ENCODE measurements at places on chromosomes 2 and 18.

DNA sequence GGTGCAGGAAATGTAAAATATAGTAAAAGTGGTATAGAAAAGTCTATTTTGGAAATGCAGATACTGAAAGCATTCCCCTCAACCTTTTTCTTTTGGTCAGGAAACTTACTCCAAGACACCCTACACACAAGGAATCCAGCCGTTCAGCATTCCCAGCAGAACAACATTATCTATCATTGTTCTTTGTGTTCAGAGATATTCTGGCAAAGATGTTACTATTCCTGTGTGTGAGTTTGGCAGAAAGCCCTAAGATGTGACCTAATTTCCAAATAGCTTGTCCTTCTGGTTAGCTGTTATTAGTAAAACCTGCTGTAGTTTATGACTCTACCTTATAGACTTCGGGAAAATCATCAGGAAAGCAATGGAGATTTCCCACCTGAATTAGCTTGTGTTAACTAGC, 78.1 kb upstream of the PELI1 start:
- DNase-seq: no peak

DNA sequence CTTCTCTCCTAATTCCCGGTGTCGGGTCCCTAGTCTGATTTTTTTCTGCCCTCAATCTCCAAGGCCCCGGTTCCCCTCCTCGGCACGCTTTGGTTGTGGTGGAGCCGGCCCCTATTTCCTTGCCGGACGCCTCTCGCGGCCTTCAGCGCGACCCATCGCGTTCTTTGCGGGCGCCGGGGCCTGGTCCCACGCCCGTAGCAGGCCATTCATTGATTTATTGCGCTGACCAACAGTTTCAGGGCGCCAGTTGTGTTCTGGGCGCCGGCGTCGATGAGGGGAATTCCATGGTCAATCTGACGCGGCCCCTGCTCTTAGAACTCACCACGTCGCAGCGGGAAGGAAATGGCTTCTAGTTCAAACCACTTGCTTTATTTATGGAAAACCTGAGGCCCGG, 396 bp downstream of the CNOT9 start:
- DNase-seq: peak; percentile 31

GRCh38 chr2:232419245-232420072, 12.8 kb downstream of the ALPG start:
- no peak for DNase-seq

GRCh38 chr2:55986001-55986400, 62.4 kb upstream of the EFEMP1 start:
- DNase-seq: no peak

- DNase-seq: no peak
Measured at GRCh38 chr2:212777020-212777491, 238.5 kb upstream of the ERBB4 start.

- no peak for DNase-seq
Measured at GRCh38 chr2:186485576-186485870, 537 bp upstream of the ZC3H15 start.

DNA sequence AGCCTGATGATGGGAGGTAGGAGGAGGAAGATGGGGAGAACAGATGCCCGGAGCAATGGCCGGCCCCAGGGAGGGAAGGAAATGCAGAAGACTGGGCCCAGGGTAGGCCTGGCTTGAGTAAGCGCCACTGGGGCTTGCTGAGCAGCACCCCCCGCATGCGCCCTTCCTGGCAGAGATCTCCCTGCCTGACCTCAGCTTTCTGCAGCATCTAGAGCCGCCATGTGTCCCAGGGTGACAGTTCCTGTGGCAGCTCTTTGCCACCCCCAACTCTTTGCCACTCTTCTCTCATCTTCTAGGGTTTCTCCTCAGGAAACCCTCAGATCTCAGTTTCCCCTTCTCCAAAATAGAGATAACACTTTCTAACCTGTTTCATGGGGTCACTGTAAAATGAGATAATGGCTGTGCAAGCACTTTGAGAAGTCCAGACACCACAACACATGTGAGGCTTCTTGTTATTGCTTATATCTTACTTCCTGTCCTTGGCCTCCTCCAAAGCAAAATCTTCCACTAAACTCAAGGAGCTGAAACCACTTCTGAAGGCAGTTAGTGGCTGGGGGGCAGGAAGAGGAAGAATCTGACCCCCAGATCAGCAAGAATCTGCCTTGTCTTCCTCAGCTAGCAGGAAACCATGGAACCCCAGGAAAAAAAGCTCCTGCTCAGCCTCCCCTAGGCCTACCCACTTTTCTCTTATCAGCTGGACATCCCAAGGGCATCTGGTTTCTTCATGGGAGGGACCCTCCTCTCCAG, 64.9 kb downstream of the EPAS1 start:
- no peak for DNase-seq

GRCh38 chr2:181318504-181319280, 138.5 kb upstream of the ITGA4 start:
- DNase-seq: no peak

All from stimulated activated CD4-positive, alpha-beta T cell treated with anti-CD3 and anti-CD28 coated beads, TNF-alpha, amount 100 ng/mL, for 1 hour (primary cell).